ENCODE measurements at places on chromosomes 13 and 19.
A peak's percentile ranks its signal among the peaks of the same experiment; 100 is the strongest.

GRCh38 chr13:58620176-58620575 is 988.6 kb downstream of the PCDH17 start:
- DNase-seq: no peak

DNA sequence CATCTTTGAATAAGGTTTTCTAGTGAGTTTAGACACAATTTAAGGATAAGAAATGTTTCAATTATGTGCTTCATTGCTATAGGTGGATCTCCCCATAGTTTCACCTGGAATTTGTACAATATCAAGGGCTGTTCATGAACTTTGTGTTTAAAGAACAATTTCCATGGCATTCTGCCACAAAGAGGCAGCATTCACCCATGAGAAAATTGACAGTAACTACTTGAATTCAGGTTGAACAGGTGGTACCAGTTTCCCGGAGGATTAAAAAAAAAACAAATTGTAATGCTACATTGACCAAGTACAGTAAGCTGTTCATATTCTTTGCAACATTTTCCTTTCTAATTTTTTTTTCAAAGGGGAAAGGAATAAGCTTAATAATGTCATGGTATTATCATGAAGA is 9.1 kb downstream of the SLITRK5 start:
- DNase-seq: no peak

GRCh38 chr13:68125087-68125480 is 894.9 kb upstream of the PCDH9 start:
- DNase-seq: no peak

DNA sequence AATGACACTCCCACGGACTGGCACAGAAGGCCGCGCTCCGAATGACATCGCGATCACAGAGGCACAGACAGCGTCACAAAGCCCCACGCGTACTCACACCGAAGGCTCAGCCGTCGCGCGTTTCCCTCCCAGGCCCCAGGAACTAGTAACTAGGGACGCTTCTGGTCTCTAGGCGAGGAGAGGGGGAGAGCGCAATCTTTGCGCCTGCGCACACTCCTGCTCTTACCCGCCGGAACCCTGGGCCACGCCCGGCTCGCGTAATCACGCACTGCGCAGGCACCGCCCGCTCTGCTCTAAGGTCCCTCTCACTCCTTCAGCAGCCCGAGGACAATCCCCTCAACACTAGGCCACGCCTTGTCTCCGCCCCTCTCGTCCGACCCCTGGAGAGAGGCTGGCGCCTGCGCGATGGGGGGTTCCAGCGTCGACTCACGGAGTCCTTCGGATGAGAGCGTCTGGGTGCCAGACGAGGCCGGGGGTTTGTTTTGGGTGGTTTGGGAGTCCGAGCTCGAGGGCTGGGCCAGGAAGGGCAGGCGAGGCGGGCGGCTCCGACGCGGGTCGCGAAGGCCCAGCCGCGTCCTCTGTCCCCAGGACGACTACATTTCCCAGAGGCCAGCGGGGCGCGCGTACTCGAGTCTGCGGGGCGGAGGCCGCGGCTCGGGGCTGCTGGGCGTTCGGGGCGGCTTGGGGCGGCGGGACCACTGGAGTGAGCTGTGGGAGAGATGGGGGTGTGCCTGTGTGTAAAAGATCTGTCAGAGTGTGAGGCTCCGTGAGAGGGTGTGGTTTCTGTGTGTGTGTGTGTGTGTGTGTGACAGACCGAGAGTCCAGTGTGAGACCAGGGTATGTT is at the start of gene ZNF471:
ZNF471 (plus strand) TSS at position 410 of the 844 bp plus-strand sequence. CDS start 3,717 bp downstream, outside the sequence.
- DNase-seq: peak; percentile 96

DNA sequence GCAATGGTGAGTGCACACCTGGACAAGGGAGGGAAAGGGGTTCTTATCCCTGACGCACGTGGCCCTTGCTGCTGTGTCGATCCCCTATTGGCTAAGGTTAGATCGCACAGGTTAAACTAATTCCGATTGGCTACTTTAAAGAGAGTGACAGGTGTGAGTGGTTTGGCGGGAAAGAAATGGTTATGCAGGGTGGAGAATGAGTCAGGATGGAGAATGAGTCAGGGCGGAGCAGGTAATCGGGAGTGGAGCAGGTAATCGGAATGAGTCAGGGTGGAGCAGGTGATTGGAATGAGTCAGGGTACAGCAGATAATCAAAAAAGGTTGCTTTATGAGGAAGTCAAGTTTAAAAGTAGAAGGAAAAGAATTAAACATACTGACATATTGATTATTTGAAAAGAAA is 24.4 kb upstream of the SIAH3 start:
- no peak for DNase-seq

DNA sequence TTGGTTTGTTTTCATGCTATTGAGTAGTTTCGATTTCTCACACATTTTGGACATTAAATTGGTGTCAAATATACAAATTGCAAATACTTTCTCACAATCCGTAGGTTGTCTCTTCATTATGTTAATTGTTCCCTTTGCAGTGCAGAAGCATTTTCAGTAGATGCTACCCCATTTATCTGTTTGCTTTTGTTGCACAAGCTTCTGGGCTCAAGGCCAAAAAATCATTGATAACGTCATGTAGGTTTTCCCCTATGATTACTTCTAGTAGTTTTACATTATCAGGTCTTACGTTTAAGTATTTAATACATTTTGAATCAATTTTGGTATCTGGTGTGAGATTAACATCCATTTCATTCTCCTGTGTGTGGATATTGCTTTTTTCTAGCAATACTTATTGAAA is 14.0 kb upstream of the ZNF347 start:
- no peak for DNase-seq

- DNase-seq: no peak
These were observed 34.6 kb upstream of the KATNAL1 start for GRCh38 chr13:30341815-30342570.

GRCh38 chr13:108494991-108495645 is 134.3 kb upstream of the MYO16 start:
- no peak for DNase-seq

DNA sequence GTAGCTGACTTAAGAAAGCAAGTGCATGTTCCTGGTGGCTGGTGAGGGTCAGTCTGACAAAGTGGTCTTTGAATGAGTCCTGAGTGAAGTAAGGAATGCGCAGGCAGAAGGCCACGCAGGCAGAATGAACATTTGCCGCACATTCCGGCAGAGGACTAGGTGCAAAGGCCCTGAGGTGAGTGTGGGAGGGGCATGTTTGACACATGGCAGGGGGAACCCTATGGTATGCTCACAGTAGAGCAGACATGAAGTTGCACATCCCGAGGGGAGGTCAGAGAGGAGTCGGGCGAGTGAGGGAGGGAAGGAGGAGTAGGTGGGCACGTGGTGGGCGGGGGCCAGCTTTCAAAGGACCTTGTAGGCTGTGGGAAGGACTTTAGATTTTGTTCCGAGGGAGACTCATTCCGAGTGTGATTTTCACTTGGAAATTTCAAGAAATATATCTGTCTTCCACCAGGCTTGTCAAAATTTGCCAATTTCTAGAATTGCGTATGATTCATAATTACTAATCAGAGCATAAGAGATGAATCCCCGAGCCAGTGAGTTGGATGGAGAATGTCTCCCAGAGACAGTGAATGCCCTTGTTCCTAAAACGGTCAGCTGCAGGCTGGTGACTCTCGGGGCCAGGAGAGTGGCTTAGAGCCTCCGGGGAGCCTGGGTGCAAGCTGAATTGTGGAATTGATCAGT is 40.3 kb downstream of the ERICH6B start:
- no peak for DNase-seq

DNA sequence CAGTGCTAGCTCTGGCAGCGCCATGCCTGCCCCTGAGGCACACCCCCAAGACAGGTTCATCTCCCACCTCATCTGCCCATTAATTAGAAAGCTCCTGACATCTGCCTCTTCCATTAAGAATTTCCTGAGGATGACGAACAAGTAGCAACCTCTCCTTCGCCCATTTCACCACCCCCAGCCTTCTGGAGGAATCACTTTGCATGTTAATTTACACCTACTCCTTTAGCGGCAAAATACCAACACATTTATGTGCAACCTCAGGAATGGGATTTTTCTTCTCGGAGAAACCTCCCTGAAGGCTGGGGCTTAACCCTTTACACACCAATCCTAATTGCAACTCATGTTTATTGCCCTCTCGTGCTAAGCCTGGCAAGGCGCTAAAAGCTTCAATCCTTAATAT is 13.8 kb downstream of the SLC7A1 start:
- no peak for DNase-seq

DNA sequence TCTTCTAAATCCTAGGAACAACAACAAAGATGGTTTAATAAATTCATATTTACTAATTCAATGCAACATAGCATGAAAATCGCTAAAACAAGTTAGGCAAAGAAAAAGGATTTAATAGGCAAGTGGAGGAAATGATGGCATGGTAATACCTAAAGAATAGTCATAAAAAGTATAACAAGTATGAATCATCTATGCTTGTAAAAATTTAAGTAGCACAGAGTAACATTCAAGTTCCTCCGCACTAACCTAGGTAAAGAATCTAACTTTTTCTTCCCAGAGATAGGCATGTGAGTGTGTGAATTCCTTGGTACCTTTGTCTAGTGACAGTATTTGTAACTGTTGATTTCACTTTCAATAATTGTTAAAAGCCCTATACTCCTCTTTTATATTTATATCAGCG is 42.6 kb downstream of the RCBTB2 start:
- DNase-seq: no peak

DNA sequence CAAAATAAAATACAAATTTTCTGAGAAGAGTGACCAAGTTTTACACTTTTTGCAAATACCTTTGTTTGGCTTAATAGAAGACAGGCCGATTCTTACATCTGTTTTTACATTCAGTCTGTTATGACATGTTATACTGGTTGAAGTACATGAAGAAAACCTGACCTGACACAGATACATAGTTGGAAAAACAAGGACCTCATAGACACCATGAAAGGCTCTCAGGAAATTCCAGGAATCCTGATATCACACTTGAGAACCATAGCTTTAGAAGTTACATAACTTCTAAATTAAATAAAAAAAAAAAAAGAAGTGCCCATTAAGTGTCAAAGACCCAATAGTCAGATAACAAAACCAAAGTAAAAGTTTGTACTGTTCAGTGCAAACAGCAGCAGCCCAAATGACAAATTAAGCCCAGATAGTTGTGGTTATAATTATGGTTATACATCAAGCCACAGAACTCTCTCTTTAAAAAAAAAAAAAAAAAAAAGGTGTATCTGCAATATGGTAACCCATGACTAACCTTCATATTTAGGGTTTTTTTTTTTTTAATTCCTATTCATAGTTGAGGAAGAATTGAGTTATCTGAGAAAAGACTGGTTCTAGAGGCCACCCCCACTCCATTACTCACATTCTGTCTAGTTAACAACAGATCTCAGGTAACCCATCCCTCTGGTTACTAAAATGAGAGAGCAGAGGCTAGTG is 19.8 kb downstream of the RBM26 start:
- DNase-seq: no peak

DNA sequence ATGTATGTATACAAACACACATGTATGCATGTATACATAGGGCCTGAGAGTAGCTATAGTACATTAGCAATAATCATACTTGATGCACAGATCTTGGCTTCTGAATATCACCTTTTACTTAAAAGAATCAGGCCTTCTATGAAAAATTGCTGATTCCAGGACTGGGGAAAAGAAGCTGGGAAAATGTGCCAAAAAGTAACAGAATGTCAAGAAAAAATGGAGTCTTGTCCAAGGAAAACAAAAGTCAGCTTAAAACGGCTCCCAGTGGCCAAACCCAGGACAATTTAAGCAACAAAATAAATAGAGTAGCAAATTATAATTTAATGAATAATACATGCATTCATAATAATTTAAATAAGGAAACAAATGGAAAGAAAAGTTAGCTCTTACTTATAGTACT is 2104.9 kb downstream of the PCDH9 start:
- DNase-seq: no peak

DNA sequence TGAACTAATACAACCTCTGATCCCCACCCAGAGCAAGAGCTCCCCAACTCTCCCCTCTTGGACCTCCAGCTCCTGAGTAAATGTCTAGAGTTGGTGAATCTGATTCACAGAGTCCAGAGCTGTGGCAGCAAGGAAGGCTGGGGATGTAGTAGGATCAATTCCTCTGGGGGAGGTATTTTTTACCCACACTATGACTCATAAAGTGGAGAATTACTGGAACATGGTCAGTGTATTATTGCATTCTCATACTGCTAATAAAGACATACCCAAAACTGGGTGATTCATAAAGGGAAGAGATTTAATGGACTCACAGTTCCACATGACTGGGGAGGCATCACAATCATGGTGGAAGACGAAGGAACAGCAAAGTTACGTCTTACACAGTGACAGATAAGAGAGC is 496.7 kb downstream of the EFNB2 start:
- no peak for DNase-seq

DNA sequence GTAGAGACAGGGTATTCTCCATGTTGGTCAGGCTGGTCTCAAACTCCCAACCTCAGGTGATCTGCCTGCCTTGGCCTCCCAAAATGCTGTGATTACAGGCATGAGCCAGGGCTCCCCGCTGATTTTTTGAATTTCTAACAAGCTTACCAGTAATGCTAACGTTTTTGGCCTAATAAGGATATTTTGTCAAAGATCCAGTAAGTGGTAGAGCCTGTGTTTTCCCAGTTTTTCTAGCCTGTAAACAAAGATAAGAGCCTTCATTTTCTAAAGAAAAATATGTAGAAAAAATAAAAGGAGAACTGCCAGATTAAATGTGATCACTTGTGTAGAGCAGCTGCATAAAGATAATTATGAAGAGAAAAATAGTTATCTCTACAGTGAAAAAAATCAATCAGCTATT is 37.7 kb downstream of the ZNF93 start:
- DNase-seq: no peak

DNA sequence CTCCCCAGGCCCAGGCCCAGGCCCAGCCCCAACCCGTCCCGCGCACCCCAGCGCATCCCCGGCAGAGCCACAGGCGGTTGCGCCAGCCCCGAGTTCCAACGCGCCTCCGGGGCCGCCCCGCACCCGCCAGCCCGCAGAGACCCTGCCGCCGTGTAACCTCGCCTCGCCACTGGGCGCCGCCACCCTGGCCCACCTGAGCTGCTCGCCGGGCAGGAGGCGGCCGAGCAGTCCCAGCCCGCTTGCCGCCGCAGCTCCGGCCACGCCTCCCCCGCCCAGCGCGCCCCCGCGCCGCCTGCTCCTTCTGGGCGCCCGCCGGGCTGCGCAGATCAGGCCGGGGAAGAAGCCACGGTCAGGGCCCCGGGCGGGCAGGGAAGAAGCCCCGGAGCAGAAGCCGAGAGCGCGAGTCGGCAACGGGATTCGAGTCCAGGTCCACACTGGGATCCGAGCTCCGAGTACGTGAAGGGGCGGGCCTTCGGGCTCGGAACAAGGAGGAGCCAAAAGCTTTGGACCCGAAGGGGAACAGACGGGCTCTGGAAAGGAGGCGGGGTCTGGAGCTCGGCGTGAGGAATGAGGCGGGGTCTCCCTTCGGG is at the start of gene MBOAT7:
MBOAT7 (minus strand) TSS at position 436 of the 590 bp plus-strand sequence. CDS start 1,072 bp downstream, outside the sequence.
- DNase-seq: no peak

DNA sequence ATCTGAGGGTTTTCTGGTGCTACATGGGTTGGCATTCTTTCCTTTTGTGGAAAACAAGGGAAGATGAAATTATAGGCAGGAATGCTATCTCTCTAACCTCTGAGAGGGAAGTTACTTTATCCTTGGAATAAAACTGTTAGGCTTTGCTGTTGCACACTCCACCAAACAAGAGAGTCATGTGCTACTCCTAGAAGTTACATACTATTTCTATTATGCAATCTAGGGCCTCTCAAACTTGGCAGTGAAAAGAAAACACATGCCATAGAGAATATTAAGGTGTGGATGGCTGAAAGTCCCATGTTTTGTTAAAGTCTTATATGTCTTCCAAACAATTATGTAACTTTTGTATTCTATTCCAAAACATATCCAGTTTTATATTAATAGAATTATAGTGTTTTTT is 367.9 kb downstream of the SLC7A1 start:
- no peak for DNase-seq

GRCh38 chr13:98349731-98350305 is 172.7 kb upstream of the RNF113B start:
- DNase-seq: no peak

GRCh38 chr13:96991072-96991471 is 3.2 kb downstream of the OXGR1 start:
- DNase-seq: no peak

Data from vagina (tissue), 2 donors.